Activated CD4-positive, alpha-beta T cell treated with anti-CD3 and anti-CD28 coated beads, Interleukin-2, amount 10 ng/mL, durations not matched to agents 24 days and 14 days (primary cell): ENCODE measurements at places on chromosomes 5 and 9. TPM values are rescaled to one million over a fixed set of nuclear protein-coding genes. Genes with fewer than 3 reads are reported as not detected.

Gene PKD2L2
- total RNA-seq: not detected in 2 replicates

DNA sequence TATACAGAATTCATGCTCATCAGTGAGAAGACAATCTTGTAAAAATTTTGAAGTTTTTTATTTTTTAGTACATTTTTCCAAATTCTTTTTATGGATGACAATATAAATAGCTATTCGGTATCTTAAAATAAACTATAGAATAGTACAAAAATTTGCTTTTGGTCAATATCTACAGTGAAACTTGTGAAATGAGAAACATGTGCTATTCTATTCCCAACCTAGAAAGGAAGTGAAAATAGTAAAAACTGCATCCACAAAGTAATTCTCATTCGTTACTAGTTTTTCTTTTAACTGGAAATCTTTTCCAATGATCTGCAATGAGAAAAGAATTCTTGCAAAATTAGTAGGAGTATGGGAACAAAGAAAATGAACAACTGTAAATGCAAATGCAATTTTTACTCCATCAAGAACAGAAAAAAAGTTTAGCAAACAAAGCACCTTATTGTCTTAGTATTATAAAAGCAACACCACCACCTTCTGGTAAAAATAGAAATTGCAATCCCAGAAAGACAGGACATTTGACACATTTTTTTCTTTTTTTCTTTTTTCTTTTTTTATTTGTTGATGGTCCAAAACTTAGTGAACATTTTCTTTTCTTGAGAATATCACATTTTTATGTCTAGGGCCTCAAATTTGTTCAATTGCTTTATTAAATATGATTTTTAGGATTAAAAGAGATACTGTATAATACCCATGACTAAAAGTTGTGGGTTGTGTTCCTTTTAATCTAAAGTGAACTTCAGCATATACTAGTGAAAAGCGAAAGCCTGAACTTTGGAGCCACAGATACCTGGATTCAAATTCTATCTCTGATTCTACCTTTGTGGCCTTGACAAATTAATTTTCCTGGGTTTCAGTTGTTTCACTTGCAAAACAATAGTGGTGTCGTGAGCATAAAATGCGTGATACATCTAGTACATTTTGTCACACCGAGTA lies 72.3 kb downstream of the SLCO4C1 start:
- H3K4me3 ChIP-seq: no peak overlapping the region
- no peaks in the 10 kb centered on the region for H3K36me3 ChIP-seq
- no peak for DNase-seq
- peaks cover 9% of the 10 kb centered on the region for H3K27me3 ChIP-seq
- H3K27ac ChIP-seq: no peak overlapping the region

GRCh38 chr9:70411121-70411929 lies 3.1 kb downstream of the KLF9 start:
- no peaks in the 10 kb centered on the region for H3K27me3 ChIP-seq
- peak overlapping the region; percentile 97 for H3K4me3 ChIP-seq
- DNase-seq: peak; percentile 84
- H3K4me1 ChIP-seq: peaks cover 60% of the 10 kb centered on the region
- H3K27ac ChIP-seq: peak overlapping the region; percentile 99
- peaks cover 17% of the 10 kb centered on the region for H3K36me3 ChIP-seq

- H3K27ac ChIP-seq: peak overlapping the region; percentile 71
- peak; percentile 73 for DNase-seq
- peaks cover 82% of the 10 kb centered on the region for H3K27me3 ChIP-seq
- H3K36me3 ChIP-seq: peaks cover 2% of the 10 kb centered on the region
Measured at GRCh38 chr5:55232271-55232984, 980 bp downstream of the CCNO start.

- H3K27me3 ChIP-seq: no peaks in the 10 kb centered on the region
- H3K4me3 ChIP-seq: no peak overlapping the region
- H3K4me1 ChIP-seq: no peaks in the 10 kb centered on the region
- H3K36me3 ChIP-seq: no peaks in the 10 kb centered on the region
Measured at GRCh38 chr5:67493676-67494075, 297.1 kb upstream of the CD180 start.

GRCh38 chr9:87716141-87716540 lies 9.8 kb upstream of the CTSL start:
- peaks cover 18% of the 10 kb centered on the region for H3K4me1 ChIP-seq
- H3K36me3 ChIP-seq: no peaks in the 10 kb centered on the region
- H3K4me3 ChIP-seq: no peak overlapping the region
- no peak overlapping the region for H3K27ac ChIP-seq
- no peak for DNase-seq
